ENCODE measurements at places on chromosomes 12 and 14.

DNA sequence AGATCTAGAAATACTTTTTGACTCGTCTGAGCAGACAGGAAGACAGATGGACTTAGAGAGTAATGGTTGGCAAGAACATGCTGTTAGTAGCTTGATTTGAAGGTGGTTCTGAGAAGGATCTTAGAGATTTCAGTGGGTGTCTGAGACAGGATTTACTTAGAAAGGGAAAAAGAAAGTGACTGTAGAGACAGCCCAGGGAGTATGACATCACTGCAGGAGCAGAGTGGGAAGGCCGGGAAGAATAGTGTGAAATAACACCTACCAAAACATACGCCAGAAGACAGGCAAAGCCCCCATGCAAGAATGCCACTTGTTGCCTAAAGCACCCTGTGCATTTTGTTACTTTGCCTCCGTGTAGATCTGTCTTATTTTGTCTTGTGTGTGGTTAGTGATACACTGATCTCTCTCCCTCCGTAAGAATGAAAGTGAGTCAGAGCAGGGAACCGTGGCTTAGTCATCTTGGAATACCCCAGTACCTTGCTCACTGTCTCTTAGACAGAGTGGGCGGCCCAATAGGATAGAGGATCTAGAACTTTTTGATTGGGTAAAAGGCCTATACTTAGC lies 161.3 kb upstream of the IFNG-AS1 start:
- no peak for DNase-seq

- DNase-seq, result no peak
Observed at GRCh38 chr14:84312551-84312950, 1217.4 kb upstream of the FLRT2 start.

- DNase-seq, result no peak
Observed at GRCh38 chr12:101759396-101760047, 20.3 kb upstream of the SYCP3 start.

GRCh38 chr14:51210594-51210993 lies 29.5 kb upstream of the TMX1 start:
- DNase-seq, result no peak

- DNase-seq, result no peak
Observed at GRCh38 chr12:85720308-85721033, 115.7 kb downstream of the RASSF9 start.

Data from CD8-positive, alpha-beta memory T cell (primary cell).